Activated naive CD4-positive, alpha-beta T cell (primary cell): ENCODE measurements at places on chromosomes 1 and 21.

- no peak for DNase-seq
Measured at GRCh38 chr21:46347791-46348381, 23.9 kb downstream of the PCNT start.

- DNase-seq: no peak
Measured at GRCh38 chr1:64323054-64323453, 119.6 kb downstream of the UBE2U start.

DNA sequence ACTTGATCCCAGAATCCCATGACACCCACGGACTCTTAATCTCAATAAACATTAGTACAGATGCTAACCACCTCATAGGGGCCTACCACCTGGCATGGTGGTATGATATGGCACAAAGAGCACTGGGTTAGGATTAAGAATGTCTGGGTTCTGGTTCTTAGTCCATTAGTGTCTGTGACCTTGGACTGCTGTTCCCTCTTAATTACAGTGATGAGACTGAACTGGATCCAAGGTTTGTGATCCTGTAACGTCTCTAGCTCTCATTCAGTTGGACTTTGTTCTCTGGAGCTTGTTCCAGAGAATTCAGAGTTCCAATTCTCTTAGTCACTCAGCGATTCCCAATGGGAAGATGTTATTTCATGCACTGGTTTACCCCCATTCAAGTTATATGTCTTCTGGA is 23.6 kb upstream of the PIGC start:
- DNase-seq: no peak

DNA sequence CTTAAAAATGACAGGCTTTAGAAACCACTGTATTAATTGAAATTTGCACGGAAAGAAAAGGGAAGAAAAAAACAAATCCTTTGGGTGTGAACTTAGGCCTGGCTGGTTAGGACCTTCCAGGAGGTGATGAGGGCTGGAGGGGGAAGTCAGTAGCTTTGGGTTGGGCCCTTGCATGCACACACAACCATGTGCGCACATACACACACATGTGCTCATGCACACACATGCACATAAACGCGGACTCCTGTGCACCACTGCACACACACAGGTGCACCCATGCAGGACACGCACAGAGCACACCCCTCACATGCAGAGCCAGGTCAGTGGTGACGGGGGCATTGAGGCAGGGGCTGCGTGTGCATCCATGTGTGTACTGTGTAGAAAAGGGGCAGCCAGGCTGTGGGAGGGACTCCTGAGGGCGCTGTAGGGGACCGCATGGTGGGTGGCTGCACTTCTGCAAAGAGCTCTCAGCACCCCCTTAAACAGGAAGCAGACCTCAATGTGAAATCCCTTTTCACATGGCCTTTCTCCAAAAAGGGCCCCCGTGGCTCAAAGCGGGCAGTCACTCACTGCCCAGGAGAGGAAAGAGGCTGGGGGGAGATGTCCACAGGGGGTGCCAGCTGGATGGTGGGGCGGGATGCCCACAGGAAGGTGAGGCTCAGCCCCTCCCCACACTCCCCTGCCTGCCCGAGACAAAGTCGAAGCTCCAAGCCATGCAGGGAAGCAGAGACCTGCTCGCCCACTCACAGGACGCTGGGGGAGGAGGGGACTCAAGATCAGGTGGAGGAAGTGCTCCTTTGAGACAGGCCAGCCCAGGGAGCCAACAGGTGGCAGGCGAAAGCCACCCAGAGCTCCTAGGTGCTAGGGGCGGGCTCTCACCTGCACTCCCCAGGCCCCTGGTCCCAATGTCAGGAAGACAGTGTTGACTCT is 95.2 kb downstream of the ITPKB start:
- DNase-seq: no peak

DNA sequence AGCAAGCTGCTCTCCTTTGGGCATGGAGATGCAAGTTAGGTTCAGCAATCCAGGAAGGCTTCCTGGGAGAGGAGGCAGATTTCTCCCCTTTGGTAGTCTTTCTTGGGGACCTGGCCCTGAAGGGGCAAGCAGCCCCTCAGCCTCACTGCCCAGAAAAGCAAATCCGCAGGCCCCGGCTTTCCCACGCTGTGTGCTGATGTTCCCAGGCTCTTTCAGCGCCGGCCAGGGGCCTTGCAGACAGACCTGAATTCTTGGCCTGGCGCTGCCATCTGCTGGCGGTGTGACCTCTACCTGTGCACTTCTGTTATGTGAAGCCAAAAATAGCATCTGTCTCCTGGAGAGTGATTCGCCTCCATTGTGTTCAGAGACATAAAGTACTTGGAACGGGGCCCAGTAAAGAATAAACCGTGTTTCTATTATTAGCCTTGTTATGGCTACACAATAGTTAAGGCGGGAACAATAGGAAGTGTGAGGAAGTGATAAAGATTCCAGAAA is 64.8 kb downstream of the ALPL start:
- no peak for DNase-seq

- DNase-seq: no peak
Measured at GRCh38 chr1:247656221-247656875, 23.2 kb downstream of the OR13G1 start.

DNA sequence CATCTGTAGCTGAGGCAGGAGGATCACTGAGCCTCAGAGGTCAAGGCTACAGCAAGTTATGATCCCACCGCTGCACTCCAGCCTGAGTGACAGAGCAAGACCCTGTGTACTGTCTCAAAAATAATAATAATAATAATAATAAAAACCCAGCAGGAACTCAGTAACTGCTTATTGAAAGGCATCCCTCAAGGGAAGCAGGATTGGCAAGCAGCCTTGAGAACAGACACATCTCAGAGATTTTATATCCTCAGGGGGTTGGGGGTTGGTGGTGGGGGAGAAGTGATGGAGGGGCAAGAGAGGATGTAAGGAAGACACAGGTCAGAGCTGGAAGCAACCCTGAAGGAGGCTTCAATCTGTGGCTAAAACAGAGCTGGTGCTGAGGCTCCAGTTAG is 29.6 kb downstream of the GNB1 start:
- DNase-seq: no peak

GRCh38 chr1:46675549-46676314 is 4.1 kb downstream of the TEX38 start:
- DNase-seq: no peak

DNA sequence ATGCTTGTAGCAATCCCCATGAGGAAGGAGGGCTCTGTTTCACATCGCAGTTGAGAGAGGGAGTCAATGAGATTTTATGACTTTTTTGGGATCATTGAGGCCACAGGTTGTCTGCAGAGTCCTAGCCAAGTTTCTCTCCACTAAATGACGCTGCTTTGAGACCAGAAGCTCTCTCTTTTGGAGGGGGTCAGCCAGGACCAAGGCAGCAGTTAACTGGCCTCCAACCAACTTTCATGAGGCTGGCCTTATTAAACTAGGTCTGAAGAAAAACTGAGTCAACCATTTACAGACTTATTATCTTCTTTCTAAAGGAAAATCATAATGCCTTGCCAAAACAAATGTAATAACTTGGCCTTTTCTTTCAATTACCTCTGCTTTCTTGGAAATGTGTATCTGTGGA is 8.6 kb downstream of the WLS start:
- DNase-seq: no peak

DNA sequence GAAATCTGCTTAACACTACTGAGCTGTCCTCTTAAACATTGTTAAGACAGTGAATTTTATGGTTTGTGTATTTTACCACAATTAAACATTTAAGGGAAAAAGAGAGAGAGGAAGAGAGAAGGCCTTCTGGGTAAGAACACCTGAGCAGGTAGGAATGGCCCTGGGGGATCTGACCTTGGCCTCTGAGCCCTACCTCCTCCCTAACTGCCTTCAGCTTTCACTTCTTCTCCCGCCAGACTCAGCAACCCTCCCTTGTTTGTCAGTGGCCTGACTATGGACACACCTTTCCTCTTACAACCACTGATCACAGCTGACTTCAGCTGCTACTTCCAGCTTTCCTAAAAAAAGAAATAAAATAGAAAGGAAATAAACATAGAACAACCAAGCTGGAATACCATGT is 13.5 kb upstream of the IGSF21 start:
- DNase-seq: no peak

GRCh38 chr1:46563341-46563740 is 11.9 kb upstream of the KNCN start:
- DNase-seq: no peak

GRCh38 chr1:52751589-52752483 is 25.6 kb downstream of the ZYG11B start:
- DNase-seq: no peak

DNA sequence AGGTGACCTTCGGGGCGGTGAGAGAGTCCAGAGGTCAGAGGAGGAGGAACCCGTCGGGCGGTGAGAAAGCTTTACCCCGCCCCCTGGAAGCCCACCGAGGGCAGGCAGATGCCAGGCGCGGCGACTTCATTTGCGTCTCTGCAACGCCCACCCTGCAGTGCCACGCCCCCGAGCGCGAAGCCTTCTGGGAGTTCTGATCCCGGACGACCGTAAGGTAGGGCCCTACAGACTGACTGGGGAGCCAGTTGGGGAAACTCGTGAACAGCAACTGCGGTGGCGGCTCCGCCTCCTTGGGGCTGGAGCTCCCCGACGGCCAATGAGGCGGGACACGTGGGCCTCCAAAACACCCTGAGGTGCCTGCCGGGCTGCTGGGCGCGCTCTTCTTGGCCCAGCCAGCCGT is 46.0 kb upstream of the EDARADD start:
- DNase-seq: no peak

DNA sequence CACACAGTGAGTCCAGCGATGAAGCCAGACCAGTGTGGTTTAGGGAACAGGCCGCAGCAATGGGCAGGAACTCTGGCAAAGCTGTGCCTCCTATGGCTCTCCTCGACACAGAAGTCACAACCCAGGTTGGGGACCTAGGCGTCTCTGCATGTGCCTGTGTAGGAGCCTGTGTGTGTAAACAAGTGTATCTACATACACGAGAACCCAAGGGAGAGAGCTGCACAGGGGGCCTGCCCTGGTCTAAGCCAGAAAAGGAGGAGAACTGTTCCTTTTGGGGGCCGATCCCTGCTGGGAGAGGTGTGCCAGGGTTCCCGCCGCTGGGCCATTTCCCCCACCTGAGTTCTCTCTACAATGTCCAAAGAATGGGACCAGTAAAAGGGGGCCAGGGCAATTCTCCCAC is 56.0 kb downstream of the CD247 start:
- DNase-seq: no peak

DNA sequence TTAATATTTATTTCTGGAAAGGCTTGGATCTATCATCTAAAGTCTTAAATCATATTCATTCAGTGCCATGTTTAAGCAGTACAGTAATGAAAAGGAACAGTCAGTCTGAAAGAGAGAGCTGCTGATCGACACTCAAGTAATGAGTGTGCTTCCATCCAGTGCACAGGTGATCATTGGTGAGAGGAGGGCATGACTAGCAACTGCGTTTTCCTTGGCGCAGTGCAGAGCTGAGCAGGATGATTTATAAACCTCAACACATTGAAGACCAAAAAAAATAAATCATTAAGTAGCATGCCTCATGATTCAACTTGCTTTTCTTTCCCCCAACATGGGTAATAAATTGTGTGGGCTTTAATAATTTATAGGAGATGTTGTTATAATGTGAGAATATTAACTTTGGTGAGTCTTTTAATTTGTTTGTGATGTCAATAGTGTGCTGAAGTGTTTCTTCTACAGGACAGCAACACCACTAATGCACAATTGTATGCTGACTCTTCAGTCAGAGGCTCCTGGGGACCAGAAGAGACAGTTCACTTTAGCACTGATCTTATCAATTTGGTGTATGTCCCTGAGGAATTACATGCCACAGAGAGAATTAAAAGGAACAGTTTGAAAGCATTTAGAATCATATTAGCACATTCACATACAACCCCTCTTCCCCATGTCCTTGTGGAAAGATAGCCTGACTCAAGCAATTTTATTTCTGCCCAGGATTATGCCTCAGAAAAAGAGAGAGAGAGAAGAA is 199.7 kb upstream of the ADGRL2 start:
- no peak for DNase-seq

GRCh38 chr1:91166106-91166712 is 144.4 kb upstream of the ZNF644 start:
- DNase-seq: no peak

DNA sequence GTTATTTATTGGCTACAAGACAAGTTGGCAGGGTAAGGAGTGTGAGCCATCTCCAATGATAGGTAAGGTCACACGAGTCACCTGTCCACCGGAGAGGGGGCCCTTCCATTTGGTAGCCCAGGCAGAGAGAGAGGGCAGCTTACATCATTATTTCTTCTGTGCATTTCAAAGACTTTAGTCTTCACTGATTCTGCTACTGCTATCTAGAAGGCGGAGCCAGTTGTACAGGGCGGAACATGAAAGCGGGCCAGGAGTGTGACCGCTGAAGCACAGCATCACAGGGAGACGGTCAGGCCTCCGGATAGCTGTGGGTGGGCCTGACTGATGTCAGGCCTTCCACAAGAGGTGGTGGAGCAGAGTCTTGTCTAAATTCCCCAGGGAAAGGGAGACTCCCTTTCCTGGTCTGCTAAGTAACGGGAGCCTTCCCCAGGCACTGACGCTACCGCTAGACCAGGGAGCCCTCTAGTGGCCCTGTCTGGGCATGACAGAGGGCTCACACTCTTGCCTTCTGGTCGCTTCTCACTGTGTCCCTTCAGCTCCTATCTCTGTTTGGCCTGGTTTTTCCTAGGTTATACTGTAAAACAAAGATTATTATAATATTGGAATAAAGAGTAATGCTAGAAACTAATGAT is 36.7 kb downstream of the ZNF695 start:
- DNase-seq: no peak

DNA sequence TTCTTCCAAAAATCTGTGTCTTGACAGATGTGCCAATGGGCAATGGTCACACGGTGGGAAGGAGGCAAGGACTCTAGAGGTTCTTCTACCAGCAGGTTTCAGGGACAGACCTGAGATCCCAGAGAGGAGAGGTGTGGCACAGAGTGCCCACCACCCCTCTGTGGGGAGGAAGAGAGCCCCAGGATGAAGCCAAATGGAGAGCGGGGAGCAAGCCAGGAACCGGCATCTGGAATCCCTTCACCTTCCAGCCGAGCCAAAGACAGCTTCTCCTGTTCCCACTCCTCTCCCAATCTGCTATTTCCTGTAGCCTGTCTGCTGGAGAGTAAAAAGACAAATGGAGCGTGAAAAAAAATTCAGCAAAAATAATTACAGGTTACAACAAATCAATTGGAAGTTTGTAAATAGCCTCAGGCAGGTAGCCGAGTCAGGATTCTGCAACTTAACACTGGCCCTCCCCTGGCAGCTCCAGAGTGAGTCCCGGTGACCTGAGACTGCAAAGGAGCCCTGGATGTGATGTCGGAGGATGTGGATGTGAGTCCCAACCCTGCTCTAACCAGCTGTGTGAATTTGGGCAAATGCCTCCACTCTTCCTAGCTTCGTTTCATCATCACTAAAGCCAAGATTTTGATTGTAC is 45.4 kb upstream of the LRRN2 start:
- no peak for DNase-seq

GRCh38 chr1:45589861-45590260 is 6.0 kb downstream of the NASP start:
- no peak for DNase-seq

GRCh38 chr1:153251562-153251961 is 7.9 kb upstream of the LORICRIN start:
- DNase-seq: no peak

DNA sequence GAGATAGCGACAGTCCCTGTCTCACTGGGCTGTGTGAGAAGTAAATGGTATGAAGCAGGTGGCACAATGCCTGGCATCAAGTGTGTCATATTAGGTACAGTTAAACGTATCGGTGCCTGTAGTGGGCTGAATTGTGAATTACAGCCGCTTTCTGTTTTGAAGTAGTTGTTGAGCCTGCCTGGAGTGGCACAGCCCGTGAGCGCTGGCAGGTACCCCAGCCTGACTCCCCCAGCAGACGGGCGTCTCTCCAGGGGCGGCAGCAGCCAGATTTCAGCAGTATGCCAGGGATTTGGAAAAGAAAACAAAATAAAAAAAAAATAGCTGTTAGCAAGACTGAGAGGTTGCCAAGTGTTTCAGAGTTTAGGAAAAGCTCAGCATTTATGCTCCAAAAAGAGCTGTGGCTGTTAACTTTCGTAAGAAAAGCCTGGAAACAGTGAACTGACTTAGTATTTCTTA is 26.6 kb upstream of the GPR153 start:
- no peak for DNase-seq
